ENCODE measurements at places on chromosomes 1 and 21. TPM values are rescaled to one million over a fixed set of nuclear protein-coding genes. Genes with fewer than 3 reads are reported as not detected.

DNA sequence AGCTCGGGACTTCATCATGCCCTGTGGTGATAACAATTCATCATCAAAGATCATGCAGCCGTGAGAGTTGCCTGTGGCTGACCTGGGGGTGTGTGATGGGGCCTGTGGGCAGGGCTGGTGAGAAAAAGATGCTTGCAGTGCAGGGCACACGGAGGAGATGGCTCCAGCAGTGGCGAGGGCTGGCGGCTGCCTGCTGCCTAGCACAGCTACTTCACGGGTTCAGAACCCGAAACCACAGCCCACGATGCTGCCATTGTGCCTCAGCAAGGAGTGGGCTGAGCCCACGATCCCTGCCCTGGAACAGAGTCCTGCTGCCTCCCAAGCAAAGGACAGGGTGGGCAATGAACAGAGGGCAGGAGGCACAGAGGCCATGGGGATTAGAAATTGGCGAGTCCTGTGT is 631 bp upstream of the KRTAP10-9 start:
- DNase-seq: no peak

DNA sequence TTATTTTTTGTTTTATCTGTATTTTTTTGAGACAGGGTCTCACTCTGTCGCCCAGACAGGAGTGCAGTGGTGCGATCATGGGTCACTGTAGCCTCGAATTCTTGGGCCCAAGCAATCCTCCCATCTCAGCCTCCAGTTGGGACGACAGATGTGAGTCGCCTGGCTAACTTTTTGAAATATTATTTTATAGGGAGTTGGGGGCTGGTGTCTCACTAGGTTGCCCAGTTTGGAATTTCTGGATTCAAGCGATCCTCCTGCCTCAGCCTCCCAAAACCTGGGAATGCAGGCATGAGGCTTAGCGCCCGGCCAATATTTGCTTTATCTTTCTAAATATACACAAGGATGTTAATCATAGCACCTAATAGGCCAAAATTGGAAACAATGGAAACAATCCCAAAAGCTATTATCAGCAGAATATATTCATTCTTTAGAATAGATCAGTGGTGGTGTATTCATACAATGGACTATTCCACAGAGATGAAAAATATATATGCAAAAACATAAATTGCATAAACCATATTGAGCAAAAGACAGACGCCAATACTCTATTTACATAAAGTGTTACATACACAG is 55.9 kb downstream of the DAP3 start:
- no peak for DNase-seq

- DNase-seq: no peak
These were observed 33.0 kb downstream of the IER5 start for GRCh38 chr1:181121498-181121897.

The ZFP69B gene
- total RNA-seq: 1.5 TPM

The MAP3K7CL gene
- 88.3 TPM for total RNA-seq

The CNKSR1 gene
- total RNA-seq: 13.0 TPM

DNA sequence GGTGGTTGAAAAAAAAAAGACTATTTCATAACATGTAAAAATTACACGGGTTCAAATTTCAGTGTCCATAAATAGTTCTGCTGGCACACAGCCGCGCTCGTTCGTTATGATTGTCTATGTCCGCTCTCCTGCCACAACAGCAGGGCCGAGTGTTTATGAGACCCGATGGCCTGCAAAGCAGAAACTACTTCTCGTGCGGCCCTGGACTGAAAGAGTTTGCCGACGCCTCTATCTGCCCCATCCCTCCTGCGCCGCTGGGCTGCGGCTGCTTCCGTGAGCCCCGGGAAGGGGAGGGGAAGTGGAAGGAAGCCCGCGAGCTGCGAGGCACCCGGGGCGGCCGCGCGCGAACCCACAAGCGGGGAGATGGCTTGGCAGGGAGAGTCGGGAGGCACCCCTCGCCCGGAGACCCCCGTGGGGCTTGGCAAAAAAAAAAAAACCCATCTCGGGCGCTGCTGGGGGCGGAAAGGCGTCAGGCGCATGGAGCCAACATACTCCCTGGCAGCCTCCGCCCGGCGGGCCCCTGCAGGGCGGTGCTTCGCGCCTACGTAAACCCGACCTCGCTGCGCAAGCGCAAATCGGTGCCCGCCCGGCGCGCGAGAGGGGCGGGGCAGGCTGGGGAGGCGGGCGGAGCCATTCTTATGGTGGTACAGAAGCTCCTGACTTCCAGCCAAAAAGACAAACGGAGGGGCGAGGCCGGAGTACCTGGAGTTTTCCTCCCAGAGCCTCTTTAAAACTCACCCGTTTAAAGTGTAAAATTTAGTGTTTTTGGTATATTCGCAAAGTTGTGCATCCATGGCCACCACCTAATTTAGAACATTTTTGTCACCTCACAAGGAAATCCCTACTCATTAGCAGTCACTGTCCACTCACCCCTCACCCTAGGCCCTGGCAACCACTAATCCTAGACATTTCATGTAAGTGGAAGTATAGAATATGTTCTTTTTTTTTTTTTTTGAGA is 8.3 kb downstream of the SLC27A3 start:
- DNase-seq: peak; percentile 97

DNA sequence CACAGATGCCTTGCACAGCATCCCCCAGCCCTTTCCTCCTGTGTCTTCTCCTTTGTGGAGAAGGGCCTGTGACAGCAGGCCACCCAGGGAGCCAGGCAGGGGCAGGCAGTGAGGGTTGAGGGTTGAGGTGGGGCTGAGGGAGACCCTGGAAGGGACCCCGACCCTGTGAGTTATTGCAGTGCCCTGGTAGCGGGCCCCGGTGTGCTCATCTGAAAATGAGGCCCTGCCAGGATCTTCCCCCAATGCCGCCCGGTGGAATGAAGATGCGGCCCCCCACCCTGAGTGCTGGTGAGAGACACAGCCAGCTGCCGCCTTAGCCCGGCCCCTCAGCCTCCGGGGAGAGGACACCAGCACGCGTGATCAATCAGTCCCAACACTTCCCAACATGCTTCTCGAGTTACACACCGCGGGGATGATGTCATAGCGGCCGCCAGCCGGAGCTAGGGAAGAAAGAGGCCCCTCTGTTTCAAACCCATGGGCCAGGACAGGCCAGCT is 36.2 kb upstream of the ACTRT2 start:
- DNase-seq: peak; percentile 98

GRCh38 chr1:1330366-1331067 is 563 bp upstream of the TAS1R3 start:
- no peak for DNase-seq

DNA sequence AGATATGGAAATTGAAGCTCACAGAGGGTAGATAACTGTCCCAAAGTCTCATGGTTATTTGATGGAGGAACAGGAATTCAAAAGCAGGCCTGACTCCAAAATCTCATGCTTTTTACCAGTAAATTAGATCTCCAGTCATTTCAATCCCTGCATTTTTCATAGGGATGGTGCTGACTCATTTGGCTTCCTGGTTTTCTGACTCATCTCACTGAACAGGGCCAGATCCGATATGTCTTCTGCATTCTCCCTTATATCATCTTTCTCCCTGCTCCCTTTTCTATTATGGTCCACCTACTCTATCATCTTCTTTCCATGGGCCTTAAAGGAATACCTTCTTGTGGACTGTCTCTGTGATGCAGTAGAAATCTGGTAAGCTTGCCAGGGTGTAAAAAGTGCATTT is 187.2 kb downstream of the FGGY start:
- no peak for DNase-seq

All from tongue (tissue), 3 donors.